Activated CD4-positive, alpha-beta T cell treated with anti-CD3 and anti-CD28 coated beads, Interleukin-2, amount 10 ng/mL, durations not matched to agents 24 days and 14 days (primary cell): ENCODE measurements at places on chromosomes 7 and 10. TPM values are rescaled to one million over a fixed set of nuclear protein-coding genes. Genes with fewer than 3 reads are reported as not detected.
A peak's percentile ranks its signal among the peaks of the same experiment; 100 is the strongest.

- H3K4me3 ChIP-seq: no peak overlapping the region
- no peak overlapping the region for H3K27ac ChIP-seq
- H3K4me1 ChIP-seq: no peaks in the 10 kb centered on the region
- H3K36me3 ChIP-seq: peaks cover 51% of the 10 kb centered on the region
- DNase-seq: no peak
Measured at GRCh38 chr10:97371696-97372095, 29.4 kb downstream of the RRP12 start.

GRCh38 chr10:25125201-25125611 is 49.6 kb upstream of the GPR158 start:
- no peak for DNase-seq
- no peaks in the 10 kb centered on the region for H3K27me3 ChIP-seq
- no peak overlapping the region for H3K4me3 ChIP-seq

ERVW-1 gene
- total RNA-seq: not detected in 2 replicates

DNA sequence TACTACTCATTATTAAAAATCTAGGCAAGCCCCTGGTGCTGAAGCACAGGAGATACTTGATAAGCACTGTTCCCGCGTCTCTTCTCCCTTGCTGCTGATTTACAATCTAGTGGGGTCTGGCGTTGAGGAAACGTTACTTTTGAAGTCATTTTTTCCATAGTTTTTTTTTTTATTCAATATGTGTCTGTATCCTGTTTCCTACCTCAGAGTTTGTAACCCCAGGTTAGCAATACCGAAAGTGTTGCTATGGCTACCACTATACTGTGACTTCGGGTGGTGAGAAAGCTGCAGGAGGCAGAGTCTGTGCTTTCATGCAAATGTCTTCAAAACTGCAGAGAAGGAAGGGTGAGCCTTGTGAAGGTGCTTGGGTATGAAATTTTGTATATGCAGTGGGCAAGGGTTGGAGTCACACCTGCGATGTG is 458.8 kb upstream of the GHITM start:
- DNase-seq: peak; percentile 83

GRCh38 chr7:111401516-111401915 is 160.8 kb downstream of the IMMP2L start:
- no peak overlapping the region for H3K4me3 ChIP-seq
- H3K27me3 ChIP-seq: no peaks in the 10 kb centered on the region
- no peak overlapping the region for H3K27ac ChIP-seq
- DNase-seq: no peak
- H3K36me3 ChIP-seq: no peaks in the 10 kb centered on the region
- H3K4me1 ChIP-seq: no peaks in the 10 kb centered on the region

MYH16 gene
- total RNA-seq: not detected in 2 replicates

- H3K27me3 ChIP-seq: no peaks in the 10 kb centered on the region
- no peak overlapping the region for H3K27ac ChIP-seq
- no peak overlapping the region for H3K4me3 ChIP-seq
- no peaks in the 10 kb centered on the region for H3K4me1 ChIP-seq
- no peak for DNase-seq
- peaks cover 2% of the 10 kb centered on the region for H3K36me3 ChIP-seq
Measured at GRCh38 chr7:102208826-102209225, 77.8 kb upstream of the SH2B2 start.

ARMC3 gene
- not detected in 2 replicates for total RNA-seq

DNA sequence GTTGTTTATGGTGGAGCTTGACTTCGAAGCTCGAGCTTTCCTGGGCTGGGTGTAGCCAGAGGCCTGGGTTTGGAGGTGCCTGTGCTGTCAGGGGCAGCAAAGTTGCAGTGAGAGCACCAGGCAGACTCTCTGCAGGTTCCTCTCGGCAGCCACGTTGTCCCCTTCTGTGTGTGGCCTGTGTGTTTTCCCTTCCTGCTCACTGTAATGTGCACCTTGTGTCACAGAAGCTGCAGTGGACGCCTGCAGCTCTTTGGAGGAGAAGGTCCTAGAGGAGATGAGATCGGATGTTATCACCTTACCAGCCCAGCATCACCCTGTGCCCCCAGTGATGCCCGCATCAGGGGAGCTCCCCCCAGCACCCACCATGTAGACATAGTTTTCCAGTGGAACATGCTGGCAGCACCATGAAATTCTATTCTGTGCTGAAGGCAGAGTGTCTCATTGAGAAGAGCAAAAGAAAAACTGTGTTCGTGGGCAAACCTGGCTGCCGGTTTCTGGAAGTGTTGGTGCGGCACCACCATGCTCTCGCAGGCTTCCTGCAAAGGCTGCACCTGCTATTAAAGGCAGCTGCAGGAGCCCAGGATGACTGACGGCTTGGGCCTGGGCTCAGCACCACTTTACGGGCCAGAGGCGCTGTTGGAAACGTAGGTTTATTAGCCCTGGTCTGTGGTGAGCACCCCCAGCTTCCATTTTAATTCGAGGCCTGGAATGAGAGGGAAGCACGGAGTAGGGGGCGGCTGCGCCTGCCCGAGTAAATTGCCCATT is 609.8 kb upstream of the FOXK1 start:
- H3K27me3 ChIP-seq: no peaks in the 10 kb centered on the region
- H3K4me3 ChIP-seq: no peak overlapping the region
- DNase-seq: no peak

TMEM225B gene
- total RNA-seq: 0.50 and 0.61 TPM in 2 replicates

- H3K4me3 ChIP-seq: no peak overlapping the region
- no peaks in the 10 kb centered on the region for H3K36me3 ChIP-seq
- no peak for DNase-seq
- peaks cover 23% of the 10 kb centered on the region for H3K4me1 ChIP-seq
- no peak overlapping the region for H3K27ac ChIP-seq
Measured at GRCh38 chr10:70584909-70585544, 17.5 kb downstream of the PRF1 start.

DNA sequence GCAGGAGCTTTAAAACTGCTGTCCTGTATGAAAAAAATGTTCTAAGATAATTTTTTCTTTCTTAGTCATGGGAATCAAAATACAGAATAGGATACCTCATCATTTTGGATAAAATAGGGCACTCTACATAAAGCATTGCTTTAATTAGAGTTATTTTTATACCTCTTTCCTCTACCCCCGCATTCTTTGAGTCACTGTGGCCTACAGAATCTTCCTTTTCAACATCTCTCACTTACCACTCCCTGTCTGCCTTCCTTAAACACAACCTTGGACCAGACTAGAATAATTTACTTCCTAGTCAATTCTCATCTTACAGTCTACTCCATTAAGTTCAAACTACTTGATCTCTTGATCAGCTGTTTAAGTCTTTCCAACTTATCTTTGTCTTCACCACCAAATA is 462.3 kb downstream of the PHTF2 start:
- no peaks in the 10 kb centered on the region for H3K36me3 ChIP-seq
- no peaks in the 10 kb centered on the region for H3K4me1 ChIP-seq
- DNase-seq: no peak
- H3K27ac ChIP-seq: no peak overlapping the region
- H3K27me3 ChIP-seq: no peaks in the 10 kb centered on the region

DNA sequence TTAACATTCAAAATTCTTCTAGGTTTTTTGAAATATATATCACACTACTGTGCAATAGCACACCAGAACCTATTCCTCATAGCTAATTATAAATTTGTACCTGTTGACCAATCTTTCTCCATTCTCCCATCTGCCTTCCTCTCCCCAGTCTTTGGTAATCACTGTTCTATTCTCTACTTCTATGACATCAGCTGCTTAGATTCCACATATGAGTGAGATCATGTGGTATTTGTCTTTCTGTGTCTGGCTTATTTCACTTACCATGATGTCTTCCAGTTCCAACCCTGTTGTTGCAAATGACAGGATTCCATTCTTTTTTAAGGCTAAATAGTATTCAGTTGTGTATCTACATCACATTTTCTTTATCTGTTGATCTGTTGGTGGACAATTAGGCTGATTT is 54.4 kb upstream of the CCDC6 start:
- H3K27ac ChIP-seq: no peak overlapping the region
- no peak for DNase-seq
- H3K27me3 ChIP-seq: peaks cover 15% of the 10 kb centered on the region
- H3K36me3 ChIP-seq: no peaks in the 10 kb centered on the region
- H3K4me1 ChIP-seq: no peaks in the 10 kb centered on the region

CASTOR2 gene
- total RNA-seq: 4.8 and 5.3 TPM in 2 replicates

DNA sequence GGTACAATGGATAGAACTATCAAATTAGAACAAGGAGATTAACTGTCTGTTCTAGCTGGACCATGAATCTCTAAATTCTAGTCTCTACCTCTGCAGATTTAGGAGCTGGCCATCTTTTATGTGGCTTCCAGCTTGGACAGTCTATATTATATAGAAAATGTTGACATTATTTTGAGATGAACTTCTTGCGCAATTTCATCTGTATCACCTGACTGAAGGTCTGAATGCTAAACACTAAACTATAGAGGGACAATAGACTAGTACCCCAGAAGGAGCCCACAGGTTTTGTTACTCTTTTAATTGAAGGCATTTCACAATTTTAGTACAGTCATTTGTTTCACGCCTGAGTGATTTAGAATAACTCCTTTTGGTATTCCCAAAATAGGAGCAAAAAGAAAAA is 222.4 kb upstream of the ANKRD30A start:
- H3K4me3 ChIP-seq: no peak overlapping the region
- H3K27me3 ChIP-seq: no peaks in the 10 kb centered on the region
- no peaks in the 10 kb centered on the region for H3K36me3 ChIP-seq
- DNase-seq: no peak
- no peak overlapping the region for H3K27ac ChIP-seq

DNA sequence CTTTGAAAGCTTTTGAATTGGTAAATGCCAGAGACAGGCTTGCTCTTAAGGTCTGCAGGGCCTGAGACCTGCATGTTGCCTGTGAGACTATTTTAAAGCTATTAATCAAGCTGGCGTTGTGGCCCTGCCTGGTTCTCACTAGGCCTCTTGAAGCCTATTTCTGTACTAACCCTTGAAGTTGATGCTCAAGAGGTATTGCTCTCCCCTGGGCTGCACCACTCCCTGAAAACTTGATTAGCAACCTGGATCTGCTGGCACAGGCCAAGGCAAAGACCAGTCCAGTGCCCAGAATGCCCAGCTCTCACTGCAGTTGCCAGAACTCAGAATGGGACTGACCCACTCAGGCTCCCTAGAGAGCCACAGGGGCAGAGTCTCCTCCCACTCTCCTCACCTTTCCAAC is 220.0 kb upstream of the MEOX2 start:
- H3K4me3 ChIP-seq: no peak overlapping the region
- H3K27me3 ChIP-seq: no peaks in the 10 kb centered on the region
- DNase-seq: no peak
- no peak overlapping the region for H3K27ac ChIP-seq

SUN3 gene
- not detected in 2 replicates for total RNA-seq

- peaks cover 13% of the 10 kb centered on the region for H3K27me3 ChIP-seq
- no peak overlapping the region for H3K4me3 ChIP-seq
- H3K4me1 ChIP-seq: no peaks in the 10 kb centered on the region
- no peak overlapping the region for H3K27ac ChIP-seq
- H3K36me3 ChIP-seq: no peaks in the 10 kb centered on the region
- no peak for DNase-seq
Measured at GRCh38 chr10:44293842-44294241, 91.1 kb downstream of the CXCL12 start.

- no peak overlapping the region for H3K27ac ChIP-seq
- no peaks in the 10 kb centered on the region for H3K27me3 ChIP-seq
- no peak overlapping the region for H3K4me3 ChIP-seq
- H3K4me1 ChIP-seq: no peaks in the 10 kb centered on the region
- peaks cover 28% of the 10 kb centered on the region for H3K36me3 ChIP-seq
- DNase-seq: no peak
Measured at GRCh38 chr7:65953890-65954450, 28.0 kb downstream of the GUSB start.

DNA sequence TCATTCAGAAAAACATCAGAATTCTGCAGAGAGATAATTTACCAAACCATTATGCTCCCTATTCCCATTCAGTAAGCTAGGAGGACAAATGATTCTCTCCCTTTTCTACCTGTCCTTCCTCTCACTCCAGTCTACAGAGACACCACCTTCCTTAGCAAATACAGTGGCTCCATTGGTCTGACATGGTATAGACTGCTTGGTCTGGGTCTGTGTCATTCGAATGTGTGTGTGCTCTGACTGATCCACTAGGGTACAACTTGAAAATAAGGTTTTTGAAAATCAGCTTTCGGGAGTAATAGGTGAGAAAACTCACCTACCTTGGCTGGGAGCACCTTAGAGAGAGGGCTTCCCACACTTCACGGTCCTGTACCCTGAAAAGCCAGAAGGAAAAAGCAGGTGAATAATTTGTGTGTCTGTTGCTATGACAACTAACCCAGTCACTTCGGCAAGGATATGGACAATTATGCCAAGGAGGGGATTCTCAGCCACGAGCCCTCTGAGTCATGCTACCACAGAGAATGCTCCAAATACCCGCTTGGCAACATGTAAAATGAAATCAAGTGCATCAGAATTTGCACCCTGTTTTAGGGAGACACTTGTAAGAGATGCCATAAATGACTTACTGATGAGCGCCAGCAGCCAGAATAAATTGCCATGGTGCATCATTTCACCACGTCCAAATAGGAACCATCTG is 114.5 kb upstream of the PRKCQ start:
- H3K4me3 ChIP-seq: no peak overlapping the region
- no peak for DNase-seq
- no peaks in the 10 kb centered on the region for H3K36me3 ChIP-seq
- peaks cover 5% of the 10 kb centered on the region for H3K4me1 ChIP-seq

OR2A1 gene
- total RNA-seq: not detected in 2 replicates

GRCh38 chr10:124058346-124059003 is 34.9 kb downstream of the CHST15 start:
- no peak for DNase-seq
- H3K27me3 ChIP-seq: peaks cover 2% of the 10 kb centered on the region
- H3K36me3 ChIP-seq: no peaks in the 10 kb centered on the region
- no peaks in the 10 kb centered on the region for H3K4me1 ChIP-seq
- H3K27ac ChIP-seq: no peak overlapping the region

DNA sequence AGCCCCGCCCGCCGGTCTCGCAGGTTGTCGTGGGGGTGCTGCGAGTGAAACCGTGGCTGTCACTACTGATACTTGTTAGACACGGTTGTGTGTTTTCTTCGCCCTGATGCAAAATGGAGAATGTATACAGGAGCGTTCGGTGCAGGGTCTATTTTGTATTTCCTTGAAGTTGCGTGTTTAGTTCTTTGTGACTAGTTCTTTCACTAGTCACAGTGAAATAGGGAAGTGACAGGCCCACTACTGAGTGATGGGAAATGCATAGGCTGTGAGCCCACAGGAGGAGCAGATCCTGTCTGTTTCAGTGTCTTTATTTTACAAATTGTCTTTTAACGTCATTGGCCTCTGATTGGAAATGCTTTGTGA is 675 bp downstream of the ABRAXAS2 start:
- H3K4me3 ChIP-seq: peak overlapping the region; percentile 95
- H3K27ac ChIP-seq: peak overlapping the region; percentile 89
- H3K4me1 ChIP-seq: peaks cover 14% of the 10 kb centered on the region

GRCh38 chr7:37399876-37400421 is 48.7 kb downstream of the ELMO1 start:
- no peaks in the 10 kb centered on the region for H3K27me3 ChIP-seq
- peaks cover 19% of the 10 kb centered on the region for H3K4me1 ChIP-seq
- no peak overlapping the region for H3K4me3 ChIP-seq
- peaks cover 33% of the 10 kb centered on the region for H3K36me3 ChIP-seq
- no peak for DNase-seq
